Fibroblast of skin of abdomen (primary cell): ENCODE measurements at places on chromosomes 7 and 10.

DNA sequence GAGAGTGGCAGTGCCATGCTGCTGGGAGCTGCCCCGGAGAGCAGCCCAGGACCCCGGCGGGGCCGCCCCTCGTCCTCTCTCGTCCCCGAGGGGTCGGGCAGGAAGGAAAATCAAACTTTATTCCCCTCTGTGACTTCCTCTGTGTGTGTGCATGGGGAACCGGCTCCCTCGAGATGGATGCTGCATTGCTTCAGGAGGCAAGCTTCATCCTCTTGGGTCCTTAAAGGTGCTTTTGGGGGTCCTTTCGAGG lies 726 bp downstream of the MCU start:
- no peak for DNase-seq

- DNase-seq = no peak
These were observed 33.2 kb downstream of the CNNM2 start for GRCh38 chr10:102951316-102951715.

DNA sequence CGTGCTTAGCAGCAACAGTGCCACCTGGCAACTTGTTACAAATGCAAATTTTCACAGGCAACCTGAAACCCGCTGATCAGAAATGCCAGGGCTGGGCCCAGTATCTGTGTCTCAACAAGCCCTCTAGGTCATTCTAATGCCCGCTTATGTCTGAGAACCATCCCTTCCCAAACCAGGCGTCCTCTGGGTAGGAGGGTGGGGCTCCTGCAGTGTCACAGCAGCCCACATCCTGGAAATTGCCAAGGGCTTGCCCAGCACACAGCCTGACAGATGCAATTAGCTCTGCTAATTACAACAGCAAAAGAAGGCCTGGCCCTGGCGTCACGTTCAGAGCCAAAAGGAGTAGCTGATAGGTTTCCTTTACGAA lies 15.9 kb downstream of the ITPRIP start:
- no peak for DNase-seq

DNA sequence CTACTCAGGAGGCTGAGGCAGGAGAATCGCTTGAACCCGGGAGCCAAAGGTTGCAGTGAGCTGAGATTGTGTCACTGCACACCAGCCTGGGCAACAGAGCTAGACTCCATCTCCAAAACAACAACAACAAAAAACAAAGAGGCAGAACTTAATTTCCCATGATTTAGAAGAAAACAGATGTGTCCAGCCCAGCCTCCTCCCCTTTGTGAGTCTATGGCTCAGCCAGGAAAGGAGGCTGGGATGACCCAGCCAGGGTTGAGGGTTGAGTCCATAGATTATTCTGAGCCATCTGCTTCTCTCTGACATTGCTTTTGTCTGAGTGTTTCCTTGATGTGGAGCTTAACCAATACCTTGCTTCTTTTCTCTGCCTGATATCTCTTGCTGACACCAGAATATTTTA lies 994.1 kb downstream of the TYW1 start:
- DNase-seq = no peak

GRCh38 chr10:63115732-63116383 lies 17.3 kb upstream of the NRBF2 start:
- DNase-seq = peak; percentile 66

DNA sequence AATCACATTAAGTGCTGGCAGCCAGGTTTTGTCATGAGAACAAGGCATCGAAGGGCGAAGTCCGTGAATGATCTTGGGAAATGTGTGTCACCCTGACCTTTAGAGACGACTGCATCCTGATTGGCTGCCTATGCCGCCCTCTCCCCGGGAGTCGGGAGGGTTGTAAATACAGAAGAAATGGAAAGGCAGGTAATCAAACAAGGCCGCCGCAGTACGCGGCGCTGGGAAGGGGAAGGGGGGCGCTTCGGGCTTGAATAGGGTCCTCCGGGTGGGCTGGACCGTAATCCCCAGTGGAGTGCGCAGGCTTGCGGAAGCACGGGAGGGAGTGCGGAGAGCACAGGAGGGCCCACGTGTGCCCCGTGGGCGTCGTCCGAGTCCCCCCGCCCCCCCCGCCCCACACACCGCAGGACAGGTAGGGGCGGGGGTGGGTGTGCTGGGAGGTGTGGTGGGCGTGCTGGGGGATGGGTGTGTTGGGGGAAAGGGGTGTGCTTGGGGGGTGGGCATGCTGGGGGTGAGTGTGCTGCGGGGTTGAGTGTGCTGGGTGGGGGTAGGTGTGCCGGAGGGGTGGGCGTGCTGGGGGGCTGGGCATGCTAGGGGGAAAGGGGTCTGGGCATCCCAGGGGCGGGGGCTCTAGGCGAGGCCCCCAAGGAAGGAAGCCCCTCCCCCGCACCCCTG lies 169.4 kb downstream of the ARHGAP12 start:
- DNase-seq = no peak

- no peak for DNase-seq
These were observed 37.1 kb downstream of the COL26A1 start for GRCh38 chr7:101399759-101400158.

GRCh38 chr7:30475580-30475979 lies 3.0 kb downstream of the NOD1 start:
- DNase-seq = no peak

DNA sequence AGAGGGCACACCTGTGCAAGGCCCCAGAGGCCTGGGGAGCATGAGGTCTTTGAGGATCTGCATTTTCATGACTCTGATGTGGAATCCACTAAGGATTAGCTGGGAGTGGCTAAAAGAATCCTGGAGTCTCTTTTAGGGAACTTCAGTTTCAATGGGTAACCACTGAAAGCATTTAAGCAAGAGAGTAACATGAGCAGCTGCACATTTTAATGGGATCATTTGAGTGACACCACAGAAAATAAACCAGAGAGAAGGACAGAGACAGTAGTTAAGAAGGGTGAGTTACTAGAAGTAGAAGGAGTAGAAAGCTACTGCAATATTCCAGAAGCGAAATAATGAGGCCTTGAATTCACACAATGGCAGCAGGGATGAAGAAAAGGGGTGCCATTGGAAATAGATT lies 5.2 kb downstream of the GOT1 start:
- no peak for DNase-seq

GRCh38 chr7:105917659-105918058 lies 41.3 kb upstream of the ATXN7L1 start:
- no peak for DNase-seq

- no peak for DNase-seq
These were observed 16.1 kb downstream of the LYZL1 start for GRCh38 chr10:29304995-29305335.

DNA sequence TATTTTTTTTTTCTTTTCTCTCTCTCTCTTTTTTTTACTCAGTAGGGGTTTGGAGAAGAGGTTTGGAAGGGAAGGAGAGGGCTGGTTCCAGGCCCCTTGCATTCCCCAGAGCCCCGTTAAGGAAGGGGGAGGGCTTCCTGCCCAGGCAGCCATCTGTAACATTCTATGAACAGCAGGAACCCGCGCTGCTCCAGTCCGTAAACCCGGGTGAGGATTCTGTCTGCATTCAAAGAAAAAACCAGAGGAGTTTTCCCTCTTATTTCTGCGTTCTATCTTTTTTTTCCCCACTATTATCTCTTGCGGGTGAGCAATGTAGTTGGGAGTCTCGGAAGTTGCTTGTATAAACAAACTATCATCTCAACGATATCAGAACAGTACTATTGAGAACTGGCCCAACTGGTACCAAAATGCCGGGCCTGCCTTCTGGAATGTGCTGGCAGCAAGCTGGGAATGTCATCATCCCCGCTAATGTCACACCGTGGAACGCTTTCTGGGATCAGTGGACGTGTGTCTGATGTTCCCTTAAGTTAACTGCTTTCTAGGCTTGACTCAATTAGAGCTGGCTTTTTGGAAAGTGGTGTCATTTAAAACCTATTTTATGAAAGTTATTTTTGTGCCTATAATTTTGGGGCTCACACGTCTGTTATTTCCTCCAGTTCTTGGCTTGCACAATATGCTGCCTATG lies 153.1 kb upstream of the MEOX2 start:
- peak; percentile 60 for DNase-seq

GRCh38 chr7:22776964-22777363 lies 45.7 kb downstream of the TOMM7 start:
- DNase-seq = no peak

GRCh38 chr7:105452085-105452484 lies 63.4 kb upstream of the SRPK2 start:
- DNase-seq = no peak

DNA sequence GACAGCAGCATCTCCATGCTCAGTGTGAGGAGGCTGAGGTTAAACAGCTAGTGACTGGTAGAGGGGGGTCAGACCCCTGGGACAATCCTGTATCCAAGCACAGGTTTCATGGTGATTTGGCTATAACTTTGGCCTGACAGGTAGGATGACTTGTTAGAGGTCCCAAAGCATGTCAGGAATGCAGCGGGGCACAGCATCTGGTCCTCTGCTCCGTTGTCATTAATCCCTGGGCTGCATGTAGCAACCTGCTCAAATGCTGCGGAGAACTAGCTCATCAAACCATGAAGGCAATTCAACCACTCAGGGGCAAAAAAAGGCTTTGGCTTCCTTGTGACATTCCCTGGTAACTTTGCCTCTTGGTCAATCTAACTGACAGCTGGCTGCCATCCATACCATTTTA lies 26.8 kb downstream of the WNT2 start:
- no peak for DNase-seq

GRCh38 chr10:61166065-61166464 lies 222.1 kb upstream of the RHOBTB1 start:
- DNase-seq = no peak

DNA sequence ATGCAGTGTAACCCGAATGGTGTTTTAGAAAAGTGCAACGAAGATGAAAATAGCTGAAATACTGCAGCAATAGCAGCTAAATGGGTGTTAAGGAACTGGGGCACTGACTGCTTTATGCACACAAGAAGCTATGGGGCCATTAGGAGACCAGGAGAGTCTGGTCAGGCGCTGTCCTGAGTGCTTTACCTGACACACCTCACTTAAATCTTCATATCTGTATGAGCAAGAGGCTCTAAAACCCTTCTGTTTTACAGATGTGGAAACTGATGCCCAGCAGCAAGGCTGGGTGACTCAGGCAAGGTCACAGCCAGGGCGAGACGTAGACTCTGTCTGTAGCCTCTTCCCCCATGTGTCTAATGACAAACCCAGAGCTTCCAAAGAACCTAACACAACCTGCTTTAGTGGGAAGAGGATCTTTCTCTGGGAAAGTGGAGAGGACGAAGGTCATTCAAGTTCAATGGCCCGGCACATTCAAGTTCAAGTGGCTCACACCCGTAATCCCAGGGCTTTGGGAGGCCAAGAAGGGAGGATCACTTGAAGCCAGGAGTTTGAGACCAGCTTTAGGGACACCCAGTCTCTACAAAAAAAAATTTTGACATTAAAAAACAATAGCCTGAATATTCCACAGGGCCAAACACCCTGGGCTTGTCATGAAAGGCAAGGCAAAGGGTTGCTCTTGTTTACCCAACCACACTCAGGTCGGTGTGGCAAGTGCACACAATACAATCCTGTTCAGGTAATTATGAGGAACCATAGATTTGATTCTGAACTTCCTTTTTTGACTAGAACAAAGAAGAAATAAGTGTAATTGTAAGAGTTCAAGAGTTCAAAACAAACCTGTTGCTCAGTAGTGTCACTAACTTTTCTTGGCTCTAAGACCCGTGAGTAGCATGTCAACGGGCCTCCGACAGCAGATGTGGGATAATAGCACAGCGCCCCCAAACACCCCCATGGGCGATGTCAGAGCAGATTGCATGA lies 53.7 kb upstream of the KLF6 start:
- DNase-seq = no peak

DNA sequence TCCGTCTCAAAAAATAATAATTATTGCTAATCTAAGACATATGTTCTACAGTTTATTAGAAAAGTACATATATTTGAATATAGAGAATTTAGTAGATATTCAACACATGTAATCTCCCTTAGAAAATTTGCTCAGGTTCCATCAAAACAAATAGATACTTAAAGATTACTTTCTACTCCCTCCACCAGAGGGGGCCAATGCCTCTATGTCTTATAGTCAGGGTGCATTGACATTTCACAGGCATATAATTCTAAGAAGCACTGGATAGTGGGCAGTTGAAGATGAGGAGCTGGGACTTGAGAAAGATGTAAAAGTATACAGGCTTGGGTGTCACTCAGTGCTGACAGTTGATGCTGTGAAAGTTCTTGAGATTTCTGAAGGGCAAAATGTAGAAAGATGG lies 301.6 kb upstream of the HPS1 start:
- DNase-seq = peak; percentile 27

DNA sequence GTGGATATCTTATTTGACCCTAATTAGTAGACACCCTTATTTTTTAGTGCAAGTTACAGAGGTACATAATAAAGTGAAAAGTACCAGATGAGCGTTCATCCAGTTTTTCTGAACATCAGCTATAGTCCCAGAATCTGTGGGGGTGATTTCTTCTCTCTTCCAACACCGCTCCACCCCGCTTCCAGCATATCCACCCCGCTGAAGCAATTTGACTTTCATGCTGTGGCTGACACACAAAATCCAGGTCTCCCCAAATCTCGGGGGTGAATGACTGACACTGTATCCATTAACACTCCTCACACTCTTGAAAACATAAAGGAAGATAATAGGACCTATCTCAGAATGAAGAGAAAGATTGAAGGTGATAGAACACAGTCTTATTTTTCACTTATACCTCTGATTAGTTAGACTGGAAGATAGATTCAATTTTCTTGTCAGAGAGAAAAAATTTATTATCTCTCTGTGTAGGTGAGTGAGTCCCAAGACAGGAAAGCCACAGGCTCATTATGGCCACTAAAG lies 143.4 kb downstream of the ANLN start:
- no peak for DNase-seq

- DNase-seq = no peak
These were observed 59.8 kb upstream of the PTN start for GRCh38 chr7:137403353-137403695.
